DMS 273 treated with DMSO at 0.1 percent for 48 hours (cell line): ENCODE measurements at places on chromosomes 16 and 17.

DNA sequence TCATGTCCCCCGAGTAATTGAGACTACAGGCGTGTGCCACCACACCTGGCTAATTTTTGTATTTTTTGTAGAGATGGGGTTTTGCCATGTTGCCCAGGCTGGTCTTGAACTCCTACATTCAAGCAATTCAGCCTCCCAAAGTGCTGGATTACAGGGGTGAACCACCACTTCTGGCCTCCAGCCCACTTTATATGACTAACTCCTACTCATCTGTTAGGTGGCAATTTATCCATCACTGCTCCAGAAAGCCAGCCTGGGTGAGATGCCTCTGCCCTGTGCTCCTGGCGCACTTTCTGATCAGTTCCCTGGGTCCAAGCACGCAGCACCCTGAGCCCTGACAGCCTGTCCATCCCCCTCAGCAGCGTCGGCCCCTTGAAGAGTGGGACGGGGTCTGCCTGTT lies 29.4 kb downstream of the ADAM11 start:
- DNase-seq: no peak

- DNase-seq: no peak
Measured at GRCh38 chr17:75864448-75864871, 9.3 kb upstream of the WBP2 start.

- no peak for DNase-seq
Measured at GRCh38 chr16:2858245-2859025, 465 bp upstream of the PRSS22 start.

- no peak for DNase-seq
Measured at GRCh38 chr16:19437280-19437679, 19.6 kb downstream of the TMC5 start.

DNA sequence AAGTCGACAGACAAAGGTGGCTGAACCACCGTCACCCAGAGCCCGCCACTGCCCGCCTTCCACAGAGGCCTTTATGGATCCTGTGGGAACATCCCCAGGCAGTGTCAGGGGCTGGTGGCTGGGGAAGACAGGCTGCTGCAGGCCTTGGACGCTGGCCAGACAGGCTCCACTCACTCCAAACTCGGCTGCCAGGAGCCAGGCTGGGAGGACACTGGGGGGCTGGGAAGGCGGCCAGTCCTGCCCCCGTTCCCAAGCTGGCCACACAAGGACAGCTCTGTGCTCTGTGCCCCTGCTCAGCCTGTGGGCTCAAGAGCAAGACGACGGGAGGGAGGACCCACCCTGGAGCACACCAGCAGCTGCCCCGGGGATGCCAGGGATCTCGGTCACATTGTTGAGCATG lies 7.6 kb upstream of the LCAT start:
- DNase-seq: no peak

DNA sequence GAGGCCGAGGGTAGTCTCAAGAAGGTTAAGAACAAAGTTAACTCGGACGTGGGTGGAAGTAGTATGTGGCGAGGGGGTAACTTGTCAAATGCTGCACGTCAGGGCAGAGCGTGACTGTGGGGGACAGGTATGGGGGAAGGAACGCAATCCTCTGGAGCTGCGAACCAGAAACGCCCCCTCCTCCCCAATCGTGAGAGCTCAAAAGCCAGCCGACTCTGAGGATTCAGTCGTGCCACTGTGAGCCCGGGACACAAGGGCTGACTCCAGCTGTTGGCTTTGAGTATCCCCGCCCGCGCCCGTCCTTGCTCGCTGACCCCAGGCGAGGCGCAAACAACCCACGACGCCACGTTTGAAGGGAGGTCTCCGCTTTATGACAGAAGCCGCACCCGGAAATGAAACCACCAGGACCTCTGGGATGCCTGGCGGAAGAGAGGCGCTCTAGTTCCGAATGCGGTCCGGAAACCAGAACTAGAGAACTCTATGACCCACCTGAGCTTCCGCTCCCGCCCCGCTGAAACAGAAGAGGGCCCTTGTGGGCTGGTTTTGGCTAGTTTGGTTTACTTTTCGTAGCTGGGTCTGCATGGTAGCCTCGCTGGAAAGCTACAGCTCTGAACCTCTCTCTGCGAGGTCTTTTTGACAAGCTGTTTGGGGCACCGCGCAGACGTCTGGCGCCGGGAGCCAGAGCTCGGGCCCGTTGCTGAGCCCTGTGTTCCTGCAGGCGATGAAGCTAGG lies at the start of gene PEX12:
TSS of gene PEX12 (minus strand) at position 375 of the 732 bp plus-strand sequence. CDS start 550 bp downstream, outside the sequence.
- peak; percentile 84 for DNase-seq

DNA sequence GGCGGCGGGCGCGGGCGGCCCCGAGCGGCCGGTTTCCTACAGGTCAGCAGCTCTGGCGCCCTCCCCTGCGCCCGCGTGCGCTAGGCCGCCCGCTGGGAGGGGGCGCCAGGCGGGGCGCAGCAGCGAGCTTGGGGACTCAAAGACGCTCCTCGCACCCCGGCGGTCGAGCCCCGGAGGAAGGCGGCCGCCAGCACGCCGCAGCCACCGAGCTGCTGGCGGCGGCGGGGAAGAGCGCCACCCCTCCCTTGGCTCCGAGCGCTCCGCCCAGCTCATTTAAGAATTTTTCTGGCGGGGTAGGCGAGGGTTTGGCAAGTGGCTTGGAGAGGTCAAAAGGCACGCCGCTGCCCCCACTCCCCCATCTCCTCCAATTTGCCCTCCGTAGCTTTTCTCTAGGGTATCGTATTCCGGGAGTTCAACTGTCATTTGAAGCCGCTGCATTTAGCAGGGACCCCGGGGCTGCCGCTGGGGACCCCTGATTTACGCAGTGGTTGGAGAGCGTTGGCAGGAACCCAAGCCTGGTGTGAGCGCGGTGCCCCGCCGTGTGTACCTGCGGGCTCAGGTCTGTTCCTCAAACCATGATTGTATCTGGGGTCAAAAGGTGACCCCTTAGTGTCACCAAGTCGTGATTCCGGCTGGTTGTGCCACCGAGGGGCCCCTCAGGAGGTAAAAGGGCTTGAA lies 59.5 kb upstream of the GSE1 start:
- DNase-seq: peak; percentile 52

GRCh38 chr16:19705843-19706242 lies 12.2 kb downstream of the KNOP1 start:
- no peak for DNase-seq

GRCh38 chr17:10698096-10698818 lies 863 bp downstream of the ADPRM start:
- no peak for DNase-seq

GRCh38 chr16:965036-965395 lies 5.8 kb downstream of the LMF1 start:
- no peak for DNase-seq

DNA sequence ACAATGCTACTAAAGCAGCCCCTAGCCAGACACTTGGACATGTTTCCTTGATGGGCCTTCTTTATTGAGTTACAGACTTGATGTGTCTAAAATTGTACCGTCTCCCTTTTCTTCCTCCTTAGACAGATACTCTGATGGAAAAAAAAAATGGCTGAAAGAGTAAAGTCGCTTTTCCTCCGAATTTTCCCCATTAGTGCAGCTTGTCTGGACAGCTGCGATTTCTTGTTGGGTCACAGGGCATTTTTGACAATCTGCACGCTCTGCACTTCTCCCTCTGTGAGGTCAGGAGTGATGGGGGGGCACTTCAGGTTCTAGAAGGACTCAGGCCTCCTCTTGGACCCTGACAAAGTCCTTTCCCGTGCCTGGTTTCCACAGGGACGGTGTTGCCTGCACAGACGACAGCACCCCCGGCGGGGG lies 968 bp upstream of the PRKAR1A start:
- DNase-seq: no peak

DNA sequence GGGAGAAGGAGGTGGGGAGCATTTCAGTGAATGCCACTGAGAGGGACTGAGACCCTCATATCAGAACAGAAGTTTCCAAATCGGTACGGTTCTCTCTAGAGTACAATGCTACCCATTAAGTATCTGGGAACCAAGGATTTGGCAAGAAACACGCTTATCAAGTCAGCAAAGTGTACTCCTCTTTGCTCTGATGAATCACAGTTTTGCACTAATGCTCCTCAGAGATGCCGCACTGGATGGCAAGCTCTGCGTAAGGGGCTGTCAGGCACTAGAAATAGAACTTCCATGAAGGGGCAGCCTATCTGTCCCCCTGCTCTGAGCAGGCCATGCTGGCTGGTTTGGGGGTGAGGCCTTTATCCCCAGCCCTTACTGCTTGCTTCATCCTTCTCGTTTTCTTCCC lies 4.8 kb upstream of the ABCC12 start:
- no peak for DNase-seq

DNA sequence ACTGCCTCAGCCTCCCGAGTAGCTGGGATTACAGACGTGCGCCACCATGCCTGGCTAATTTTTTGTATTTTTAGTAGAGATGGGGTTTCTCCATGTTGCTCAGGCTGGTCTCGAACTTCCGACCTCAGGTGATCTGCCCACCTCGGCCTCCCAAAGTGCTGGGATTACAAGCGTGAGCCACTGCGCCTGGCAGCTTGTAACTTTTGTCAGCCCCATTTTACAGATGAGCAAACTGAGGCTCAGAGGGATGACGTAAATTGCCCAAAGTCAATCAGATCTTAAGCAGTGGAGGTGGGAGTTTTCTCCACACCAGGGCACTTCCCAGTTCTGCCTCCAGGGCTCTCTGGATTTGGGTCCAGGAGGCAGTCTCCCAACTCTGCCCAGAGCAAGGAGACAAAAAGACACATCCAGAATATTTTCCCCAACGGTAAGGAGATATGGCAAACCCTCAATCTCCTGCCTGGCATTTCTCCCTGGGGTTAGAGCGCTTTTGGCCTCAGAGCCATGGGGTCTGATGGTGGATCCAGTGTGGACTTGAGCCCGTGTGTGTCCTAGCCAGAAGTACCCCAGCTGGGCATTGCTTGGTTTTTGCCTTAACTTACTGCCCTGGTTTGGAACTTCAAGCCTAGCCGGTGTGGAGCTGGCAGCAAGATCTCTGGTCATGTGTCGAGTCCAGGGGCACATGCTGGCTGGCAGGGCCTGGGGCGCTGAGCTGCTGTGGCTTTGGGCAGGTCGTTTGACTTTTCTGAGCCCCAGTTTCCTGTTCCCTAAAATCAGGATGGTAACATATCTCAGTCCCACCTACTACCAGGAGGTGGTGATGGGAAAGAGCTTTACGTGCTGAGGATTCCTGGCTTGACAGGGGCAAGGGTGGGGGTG lies 3.4 kb downstream of the ADAM11 start:
- DNase-seq: no peak

DNA sequence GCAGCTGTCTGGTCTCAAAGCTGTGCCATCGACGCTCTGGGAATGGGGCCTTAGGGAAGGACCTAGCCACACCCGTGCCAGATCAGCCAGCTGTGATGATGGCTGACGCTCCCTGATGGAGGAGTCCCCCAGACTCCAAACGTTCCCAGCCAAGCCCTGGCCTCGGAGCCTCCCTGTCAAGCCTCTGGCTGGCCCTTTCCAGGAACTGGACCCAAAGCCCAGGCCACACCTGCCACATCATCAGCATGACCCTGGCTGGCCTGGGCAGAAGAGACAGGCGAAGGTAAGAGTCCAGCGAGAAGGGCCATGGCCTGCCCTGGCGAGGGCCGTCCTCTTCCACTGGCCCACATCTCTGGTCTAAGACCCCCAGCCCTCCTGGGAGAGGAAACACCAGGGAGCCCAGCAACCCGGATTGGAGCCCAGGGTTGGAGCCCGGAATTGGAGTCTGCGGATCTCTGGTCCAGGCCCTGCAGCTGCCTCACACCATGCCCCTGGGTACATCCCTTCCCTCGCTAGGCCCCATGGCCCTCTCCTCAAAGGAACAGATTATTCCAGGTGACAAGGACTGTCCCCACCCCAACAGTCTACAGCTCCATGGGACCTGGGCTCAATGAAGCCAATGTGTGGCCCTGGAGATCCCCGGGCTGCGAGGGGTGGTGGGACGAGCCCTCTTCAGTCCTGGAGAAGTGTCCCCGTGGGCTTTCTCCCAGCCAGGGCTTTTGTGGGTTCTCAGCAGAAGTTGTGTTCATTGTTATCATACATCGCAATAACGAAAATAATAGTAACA lies 105.1 kb upstream of the TNRC6C start:
- DNase-seq: no peak

GRCh38 chr17:42361781-42362186 lies 26.5 kb downstream of the STAT3 start:
- no peak for DNase-seq

DNA sequence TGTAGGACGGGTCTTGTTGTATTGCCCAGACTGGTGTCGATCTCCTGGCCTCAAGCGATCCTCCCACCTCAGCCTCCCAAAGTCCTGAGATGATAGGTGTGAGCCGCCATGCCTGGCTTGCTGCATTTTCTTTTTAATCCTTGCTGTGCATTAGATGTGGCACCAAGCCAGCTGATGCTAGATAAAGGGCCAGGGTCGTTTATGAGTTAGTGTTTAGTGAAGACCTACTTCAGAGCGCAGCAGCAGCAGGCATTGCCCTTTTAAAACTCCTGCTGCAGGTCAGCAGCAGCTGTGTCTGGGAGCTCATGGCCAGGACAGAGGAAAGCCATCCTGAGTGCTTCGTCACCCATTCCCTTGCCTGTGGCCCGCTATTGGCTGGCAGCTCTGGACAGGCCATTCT lies 237.3 kb downstream of the CCDC182 start:
- no peak for DNase-seq

GRCh38 chr17:74768763-74769114 lies 7.4 kb downstream of the NAT9 start:
- no peak for DNase-seq

DNA sequence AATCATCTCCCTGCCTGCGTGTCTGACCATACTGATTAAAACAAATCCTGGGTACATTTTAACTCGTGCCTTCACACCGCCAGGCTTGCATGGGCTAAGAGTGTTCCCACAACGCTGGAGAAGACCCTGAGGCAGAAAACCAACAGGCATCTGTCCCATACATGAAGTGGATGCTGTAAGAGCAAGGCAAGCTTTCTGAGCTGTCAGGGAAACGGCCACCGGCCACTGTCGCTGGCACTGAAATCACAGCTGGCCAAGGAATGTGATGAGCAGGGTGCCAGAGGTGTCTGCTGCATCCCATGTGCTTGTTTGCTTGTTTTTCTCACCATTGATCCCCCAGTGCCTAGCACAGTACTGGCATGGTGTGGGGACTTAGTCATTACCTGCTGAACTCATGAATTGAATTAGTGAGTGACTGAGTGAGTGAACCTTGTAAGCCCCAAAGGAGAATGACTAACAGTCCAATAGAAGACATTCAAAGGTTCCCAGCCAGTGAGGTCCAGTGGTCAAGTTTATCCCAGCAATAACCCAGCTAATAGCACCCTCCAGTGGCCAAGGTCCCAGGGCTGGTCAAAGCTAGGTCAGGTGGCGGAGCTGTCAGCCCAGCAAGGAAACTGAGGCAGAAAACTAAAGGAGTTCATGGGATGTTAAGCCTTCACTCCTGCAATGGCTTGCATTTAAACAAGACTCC lies 92.7 kb upstream of the CDH5 start:
- DNase-seq: no peak

DNA sequence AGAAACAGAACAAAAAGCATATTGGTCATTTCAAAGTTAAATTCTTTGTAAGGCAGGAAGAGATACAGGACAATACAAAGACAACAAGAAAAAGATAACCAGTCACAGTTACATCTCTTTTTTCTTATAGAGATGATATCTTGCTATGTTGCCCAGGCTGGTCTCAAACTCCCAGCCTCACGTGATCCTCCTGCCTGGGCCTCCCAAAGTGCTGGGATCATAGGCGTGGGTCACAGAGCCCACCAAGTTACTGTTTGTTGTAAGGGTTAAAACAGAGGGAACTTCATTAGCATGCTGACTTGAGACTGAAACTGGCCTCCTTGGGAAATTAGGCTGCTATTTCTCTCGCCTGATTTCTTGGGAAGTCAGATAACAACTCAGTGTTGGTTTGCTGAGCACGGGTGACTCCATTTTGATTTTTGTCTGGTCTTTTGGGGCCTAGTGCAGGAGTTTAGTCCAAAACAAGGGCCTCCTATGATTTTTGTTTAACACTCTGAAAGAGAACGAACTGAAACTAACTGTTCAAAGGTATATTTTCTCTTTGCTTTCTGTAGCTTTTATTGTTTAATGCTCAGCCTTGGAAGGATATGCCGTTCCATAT lies 31.5 kb upstream of the SEC14L1 start:
- DNase-seq: no peak
